ENCODE measurements at places on chromosomes 11 and 22.
A peak's percentile ranks its signal among the peaks of the same experiment; 100 is the strongest.

- peak; percentile 42 for DNase-seq
Measured at GRCh38 chr11:69828276-69828970, 9.2 kb upstream of the FGF3 start.

- DNase-seq: no peak
Measured at GRCh38 chr11:12765428-12765827, 91.2 kb downstream of the TEAD1 start.

- DNase-seq: no peak
Measured at GRCh38 chr22:45535290-45535689, 32.6 kb downstream of the FBLN1 start.

GRCh38 chr22:23306438-23306921 is 126.2 kb downstream of the BCR start:
- DNase-seq: peak; percentile 78

GRCh38 chr11:118889797-118890196 is 6.1 kb downstream of the CXCR5 start:
- DNase-seq: no peak
